Fibroblast of upper back skin (primary cell): ENCODE measurements at places on chromosomes 2 and 18.
A peak's percentile ranks its signal among the peaks of the same experiment; 100 is the strongest.

GRCh38 chr18:54444319-54444914 is 86.7 kb downstream of the C18orf54 start:
- DNase-seq: peak; percentile 56

DNA sequence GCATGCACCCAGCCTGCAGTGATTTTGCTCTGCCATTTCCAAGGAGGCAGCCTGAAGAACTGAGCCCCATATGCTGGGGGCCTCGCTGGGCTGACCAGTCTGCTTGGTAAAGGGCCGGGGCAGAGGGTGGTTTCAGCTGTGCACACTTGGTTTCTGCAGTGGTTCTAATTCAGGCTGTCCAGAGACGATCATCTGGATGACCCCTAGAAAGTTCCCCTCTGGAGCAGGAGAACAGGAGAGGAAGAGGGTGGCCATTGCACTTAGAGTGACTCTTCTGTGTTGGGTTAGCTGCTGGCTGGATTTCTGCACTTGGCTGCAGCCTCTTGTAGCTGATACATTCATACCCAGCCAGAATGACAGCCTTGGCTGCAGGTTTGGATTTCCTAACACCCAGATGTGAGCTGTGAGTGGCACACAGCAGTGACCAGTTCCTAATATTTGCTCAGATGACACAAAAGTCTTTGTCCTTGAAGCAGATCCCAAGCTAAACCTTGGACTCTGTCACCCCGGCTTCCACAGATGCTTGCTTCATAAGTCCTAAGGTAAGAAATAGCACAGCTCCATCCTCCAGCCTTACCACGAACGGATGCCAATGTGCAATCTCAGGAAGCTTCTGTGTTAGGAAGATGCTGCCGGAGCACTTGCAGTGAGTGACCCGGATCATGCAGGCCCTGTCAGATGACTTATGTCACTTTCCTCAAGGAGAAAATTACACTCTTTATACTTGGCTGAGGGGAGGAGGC is 105.6 kb downstream of the HNRNPLL start:
- DNase-seq: no peak

DNA sequence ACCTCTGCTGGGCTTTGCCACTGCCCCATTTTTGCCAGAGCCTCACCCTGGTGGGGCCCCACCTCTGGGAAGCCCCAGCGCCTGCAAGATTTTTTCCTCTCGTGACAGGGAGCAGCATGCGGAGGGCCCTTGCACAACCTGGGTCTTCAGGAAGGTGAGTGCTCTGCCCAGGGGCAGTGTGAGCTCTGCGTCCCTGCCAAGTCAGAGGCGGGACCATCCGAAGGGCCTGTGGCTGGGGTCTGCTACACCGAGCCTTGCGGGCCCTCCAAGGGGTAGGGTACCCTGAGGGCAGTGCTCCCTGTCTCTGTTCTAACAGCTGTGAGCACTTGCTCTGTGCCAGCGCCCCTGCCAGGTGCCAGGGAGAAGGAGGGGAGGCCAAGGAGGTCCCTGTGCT is 5.8 kb upstream of the ODC1 start:
- DNase-seq: no peak

GRCh38 chr18:40017021-40017420 is 1938.0 kb upstream of the PIK3C3 start:
- DNase-seq: no peak

DNA sequence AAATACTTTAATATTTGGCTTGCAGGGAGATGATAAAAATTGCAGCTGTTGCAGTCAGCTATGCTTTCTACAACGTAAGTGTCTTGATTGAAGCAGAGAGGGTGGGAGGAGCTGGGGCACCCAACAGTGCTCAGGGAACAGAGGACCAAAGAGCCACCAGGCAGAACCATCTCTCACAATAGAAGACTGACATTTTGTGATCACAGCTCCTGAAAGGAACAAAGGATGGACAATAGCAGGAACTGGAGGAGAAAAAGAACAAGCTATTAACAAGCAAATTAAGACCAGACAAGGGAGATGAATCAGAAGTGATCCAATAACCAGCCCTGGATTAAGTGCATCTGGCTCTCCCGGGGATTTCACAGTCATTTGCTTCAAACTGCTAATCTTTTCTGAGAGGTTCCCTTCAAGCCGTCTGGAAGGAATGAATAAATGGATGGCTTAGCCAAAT is 65.7 kb upstream of the SMAD2 start:
- peak; percentile 56 for DNase-seq

DNA sequence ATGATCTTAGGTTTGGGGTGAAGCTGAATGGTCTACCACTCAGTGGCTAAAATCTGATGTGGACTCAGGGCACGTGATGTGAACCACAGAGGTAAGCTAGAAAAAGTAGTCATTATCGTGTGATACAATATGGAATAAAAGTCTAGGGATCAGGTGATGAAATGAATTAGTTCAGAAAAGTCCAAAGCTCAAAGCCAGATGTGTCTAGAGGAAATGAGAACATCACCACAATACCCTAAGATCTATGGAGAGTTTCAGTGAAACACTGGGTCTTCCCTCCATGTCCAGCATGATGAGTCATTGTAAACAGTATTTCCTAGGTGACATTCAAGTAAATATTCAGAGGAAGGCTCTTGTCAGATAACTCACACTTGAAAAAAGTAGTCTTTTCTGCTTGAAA is 1257.4 kb upstream of the ZEB2 start:
- DNase-seq: peak; percentile 34

DNA sequence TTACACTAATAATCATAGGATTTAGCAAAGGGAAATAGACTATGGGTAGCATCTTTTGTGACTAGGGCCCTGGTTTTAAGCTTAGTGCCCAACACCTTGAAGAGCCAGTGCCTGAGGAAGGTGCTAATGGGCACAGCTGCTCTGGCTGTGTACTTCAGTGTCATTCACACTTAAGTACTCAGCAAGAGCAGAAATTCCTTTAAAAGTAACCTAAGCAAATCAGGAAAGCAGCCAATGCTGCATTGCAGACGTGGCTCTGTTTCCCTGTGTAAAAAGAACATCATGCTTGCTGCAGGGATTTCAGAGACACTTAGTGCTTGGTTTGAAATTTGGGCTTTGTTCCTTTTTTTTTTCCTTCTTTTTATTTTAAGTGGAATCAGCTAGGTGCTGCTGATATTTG is 505.4 kb downstream of the SUCLG1 start:
- no peak for DNase-seq

GRCh38 chr2:27071990-27072830 is 756 bp upstream of the OST4 start:
- DNase-seq: peak; percentile 95

DNA sequence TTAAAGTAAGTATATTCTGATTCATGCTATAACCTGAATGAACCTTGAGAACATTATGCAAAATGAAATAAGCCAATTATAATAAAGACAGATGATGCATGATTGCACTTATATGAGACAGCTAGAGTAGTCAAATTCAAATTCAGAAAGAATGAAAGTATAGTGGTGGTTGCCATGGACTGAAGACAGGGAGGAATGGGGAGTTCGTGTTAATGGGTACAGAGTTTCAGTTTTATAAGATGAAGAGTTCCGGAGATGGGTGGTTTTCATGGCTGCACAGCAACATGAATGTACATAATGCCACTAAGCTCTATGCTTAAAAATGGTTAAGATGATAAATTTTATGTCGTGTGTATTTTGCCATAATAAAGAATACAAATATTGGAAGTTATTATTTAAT is 751.2 kb downstream of the TSN start:
- no peak for DNase-seq

- peak; percentile 58 for DNase-seq
Observed at GRCh38 chr2:181124497-181124896, 144.1 kb downstream of the UBE2E3 start.

DNA sequence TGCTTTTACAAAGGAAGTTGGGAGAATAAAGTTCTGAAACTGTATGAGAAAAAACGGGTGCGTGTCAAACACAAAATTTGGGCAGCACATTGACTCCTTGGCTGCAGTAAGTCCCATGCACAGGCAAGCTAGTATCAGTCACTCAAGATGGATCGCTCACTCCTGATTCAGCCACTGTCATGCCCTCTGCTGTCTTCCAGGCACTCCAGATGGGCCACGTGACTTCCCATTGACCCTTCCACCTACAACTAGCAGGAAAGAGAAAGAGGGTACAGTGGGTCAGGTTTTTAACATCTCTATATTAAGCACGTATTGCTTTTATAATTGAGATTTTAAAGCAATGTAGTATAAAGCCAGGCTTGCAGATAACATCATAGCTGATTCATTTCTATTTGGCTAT is 8.6 kb downstream of the ARHGEF33 start:
- no peak for DNase-seq

DNA sequence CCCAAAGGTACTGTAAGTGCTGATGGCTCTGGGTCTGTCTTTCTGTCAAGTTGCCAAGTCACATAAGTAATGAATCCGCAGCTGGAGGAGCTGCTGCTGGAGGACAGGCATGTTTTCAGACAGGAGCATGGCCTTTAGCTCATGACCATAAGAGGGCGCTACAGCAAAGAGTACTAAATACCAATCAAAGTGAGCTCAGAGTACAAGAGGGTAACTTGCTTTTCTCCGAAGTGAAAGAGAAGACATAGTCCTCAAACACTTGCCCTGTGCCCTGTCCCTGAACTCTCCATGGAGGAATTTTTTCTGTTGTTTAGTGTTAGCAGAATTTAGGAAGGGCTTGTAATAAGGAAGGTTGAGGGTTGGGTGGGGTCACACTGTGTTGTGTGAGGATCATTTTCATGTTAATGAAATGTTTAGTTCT is 58.0 kb upstream of the EML6 start:
- DNase-seq: peak; percentile 48

DNA sequence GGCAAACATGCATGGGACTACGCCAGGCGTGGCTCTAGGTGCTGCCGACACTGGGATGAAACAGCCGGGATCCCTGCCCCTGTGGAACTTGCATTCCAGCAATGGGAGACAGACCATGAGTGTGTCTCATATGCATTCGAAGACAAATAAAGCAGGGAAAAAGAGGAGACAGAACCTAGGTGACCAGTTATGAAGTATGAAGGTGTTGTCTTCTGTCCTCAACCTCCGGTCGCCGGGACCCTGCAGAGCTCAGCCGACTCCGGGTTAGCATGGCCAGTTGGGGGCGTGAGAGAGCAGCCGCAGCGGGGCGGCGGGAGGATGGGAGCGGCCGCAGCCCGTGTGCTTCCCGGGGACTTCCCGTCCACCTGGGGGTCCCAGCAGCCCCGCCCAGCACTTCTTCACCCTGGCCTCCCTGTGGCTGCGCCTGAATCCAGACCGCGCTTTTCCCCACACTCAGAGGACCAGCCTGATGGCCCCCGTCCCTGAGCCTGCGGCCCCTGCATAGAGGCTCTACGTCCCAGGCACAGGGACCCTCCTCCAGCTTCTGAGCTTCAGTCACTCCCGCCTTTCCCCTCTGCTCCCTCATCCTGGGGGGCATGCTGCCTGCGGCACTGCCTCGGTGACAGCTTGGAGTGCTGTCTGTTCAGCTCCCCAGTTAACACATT is 11.4 kb downstream of the ID2 start:
- no peak for DNase-seq

DNA sequence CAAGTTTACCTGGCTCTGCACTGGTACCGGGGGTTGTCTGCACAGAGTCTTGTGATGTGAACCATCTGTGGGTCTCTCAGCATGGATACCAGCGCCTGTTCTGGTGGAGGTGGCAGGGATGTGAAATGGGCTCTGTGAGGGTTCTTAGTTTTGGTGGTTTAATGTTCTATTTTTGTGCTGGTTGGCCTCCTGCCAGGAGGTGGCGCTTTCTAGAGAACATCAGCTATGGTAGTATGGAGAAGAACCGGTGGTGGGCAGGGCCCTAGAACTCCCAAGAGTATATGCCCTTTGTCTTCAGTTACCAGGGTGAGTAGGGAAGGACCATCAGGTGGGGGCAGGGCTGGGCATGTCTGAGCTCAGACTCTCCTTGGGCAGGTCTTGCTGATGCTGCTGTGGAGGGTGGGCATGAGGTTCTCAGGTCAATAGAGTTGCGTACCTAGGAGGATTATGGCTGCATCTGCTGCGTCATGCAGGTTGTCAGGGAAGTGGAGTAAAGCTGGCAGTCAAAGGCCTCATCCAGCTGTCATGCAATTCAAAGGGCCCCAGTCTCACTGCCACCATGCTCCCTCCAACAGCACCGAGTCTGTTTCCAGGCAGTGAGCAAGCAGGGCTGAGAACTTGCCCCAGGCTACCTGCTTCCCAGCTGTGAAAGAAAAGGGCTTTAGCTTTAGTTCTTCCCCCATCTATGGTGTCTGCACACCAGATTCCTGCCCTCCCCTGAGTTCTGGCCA is 278.0 kb downstream of the METTL4 start:
- no peak for DNase-seq

DNA sequence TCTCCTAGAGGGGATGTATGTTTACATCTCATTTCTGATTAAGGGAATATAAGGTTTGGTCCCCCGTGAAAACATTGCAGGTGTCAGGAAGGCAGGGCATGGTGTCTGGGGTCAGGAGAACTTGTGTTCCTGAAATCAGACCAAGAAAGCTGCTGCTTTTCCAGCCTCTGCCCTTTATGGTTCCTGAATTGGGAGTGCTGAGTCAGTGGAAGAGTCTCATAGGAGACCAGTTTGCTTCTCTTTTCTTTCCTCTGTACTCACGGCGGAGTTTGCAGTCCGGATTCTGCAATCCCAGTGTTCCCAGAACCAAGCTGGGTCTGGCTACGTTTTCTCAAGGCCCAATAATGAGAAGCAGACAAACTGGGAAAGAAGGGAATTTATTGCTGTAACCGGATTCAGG is 5.1 kb upstream of the MARCO start:
- DNase-seq: no peak

DNA sequence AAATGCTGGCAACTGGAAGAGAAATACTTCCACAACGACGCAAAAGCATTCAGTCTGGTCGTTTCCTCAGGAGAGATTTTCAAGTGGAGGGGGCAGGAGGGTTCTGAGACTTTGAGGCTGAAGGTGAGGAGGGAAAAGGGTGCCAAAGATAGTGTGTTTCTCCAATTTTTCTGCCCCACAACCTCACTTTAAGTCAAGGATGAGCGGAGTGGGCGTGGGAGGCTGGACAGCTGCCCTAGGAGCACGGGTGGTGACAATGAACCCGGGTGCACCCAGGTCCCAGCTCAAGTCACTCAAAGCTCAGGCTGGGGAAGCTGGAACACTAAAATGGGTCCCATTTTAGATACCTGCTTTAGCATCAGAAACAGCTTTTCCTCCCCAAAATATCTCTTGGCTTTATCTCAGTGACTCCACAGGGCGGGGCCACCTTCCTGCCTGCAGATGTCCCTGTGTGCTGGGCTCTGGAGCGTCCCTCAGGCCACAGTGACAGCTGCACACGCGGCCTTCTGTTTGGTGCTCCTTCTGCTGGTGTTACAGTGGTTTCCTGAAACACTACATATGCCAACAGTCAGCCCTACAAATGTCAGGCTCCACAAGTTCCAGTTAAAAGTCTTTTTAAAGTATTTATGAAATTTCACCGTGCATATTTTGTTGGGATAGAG is 1.4 kb upstream of the MBP start:
- no peak for DNase-seq

DNA sequence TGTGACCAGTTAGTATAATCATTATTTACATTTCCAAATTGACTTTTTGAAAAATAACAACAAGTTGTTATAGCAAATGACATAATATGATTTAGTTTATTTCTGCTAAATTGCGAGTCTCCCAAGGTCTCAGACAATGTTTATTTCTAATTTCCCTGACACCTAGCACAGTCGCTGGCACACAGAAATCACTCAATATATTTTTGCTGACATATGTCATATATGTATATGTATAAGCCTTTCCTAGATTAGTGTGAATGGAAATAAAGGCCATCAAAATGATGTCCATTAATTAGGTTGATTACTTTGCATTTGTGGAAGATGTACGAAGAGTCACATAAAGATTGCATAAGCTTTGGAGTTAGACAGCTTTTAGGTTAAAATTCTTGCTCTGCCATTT is 136.7 kb upstream of the CDH2 start:
- DNase-seq: no peak
